ENCODE measurements at places on chromosomes 5 and 9.

DNA sequence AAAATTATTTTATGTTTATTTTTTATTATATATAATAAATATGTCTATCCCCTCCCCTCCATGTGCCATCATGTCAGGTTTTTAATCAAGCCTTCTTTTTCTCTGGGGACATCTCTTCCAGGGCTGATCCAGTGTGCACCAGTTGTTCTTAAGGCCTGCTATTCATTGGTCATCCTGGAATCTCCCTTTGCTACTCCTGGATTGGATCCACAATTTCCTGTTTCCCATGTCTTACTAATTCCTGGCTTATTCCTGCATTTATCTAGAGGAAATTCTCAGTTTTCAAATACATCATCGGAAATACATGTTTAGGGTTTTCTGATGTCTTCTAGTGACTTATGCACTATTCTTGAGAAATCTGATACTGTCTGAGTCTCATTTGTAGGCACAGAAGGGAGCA lies 56.8 kb downstream of the ANGPTL2 start:
- DNase-seq, result no peak

DNA sequence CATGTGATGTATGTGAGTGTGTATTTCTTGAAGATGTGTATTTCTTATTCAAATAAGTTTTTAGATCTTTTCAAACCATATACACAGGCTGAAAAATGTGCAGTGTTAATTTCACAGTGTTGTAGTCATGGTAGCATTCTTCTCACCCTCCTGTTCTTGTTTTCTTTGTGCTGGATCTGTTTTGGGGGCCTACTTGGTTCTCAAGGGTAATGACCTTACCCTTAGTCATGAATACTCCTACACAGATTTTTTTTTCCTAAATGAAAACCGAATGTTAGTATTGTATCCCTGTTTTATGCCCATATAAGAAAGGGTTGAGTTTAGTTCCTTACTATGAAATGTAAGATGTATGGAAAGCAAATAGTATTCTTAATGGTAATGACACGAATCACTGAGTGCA lies 88.0 kb downstream of the SLC44A1 start:
- DNase-seq, result no peak

DNA sequence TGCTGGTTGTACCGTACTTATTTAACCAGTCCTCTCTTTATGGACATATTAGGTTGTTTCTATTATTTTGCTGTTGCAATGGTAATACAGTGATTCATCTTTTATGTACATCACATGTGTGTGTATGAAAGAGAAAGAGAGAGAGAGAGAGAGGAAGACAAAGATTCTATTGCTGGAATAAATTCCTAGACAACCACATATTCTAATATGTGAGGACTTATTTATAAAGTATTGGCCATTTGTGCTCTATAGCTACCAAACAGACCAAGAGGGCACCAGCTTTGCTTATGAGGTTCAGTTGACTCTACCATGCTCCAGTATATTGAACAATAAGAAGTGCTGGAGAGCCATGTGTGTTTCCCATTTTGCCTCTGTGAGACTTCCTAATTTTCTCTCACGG lies 513.5 kb downstream of the DMAC1 start:
- DNase-seq, result no peak

DNA sequence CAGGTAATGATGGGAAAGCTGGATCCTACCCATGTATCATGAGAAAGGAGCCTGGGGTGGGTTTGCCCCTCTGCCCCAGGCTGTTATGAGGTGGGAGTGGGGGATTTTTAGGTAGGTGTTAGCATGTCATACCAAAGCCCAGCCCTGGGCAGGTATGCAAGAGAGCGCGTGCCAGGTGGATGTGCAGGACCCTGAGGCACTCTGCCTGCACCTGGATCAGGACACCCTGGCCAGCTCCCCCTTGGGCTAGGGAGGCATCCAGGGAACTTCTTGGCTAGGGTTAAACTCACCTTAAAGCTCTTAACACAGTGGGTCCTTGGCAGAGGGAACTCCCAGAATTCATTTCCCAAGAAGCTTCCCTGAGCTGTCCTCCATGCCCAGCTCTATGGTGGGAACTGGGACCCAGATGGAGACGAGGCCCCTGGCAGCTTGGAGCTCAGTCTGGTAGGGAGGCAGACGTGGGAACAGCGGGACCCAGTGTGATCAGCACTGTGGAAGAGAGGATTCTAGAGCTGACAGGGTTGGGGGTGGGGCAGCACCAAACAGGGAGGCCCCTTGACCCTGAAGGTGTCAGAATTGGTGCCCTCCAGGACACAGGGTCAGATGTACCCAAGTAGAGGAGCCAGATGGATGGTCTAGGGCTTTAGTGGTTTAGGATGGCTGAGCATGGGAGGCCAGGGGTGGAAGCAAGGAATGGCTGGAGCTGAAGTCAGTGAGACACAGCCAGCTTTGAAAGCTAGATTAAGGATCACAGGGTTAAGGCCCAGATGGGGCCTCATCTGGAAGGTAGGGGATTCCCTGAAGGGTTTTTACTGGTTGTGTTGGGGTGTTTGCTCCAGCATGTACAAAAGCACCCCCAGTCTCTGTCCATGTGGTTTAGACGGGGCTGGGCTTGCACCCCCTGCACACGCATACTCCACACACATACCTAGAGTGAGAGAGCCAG lies 2.2 kb upstream of the PRR7 start:
- no peak for DNase-seq

Measured in NCI-H774 (cell line).